ENCODE measurements at places on chromosomes 13 and 19. TPM values are rescaled to one million over a fixed set of nuclear protein-coding genes. Genes with fewer than 3 reads are reported as not detected.

The ACTMAP gene
- total RNA-seq = 1.4 TPM

The ATXN8OS gene
- total RNA-seq = not detected

The ZSWIM9 gene
- 1.7 TPM for total RNA-seq

The IGFL2 gene
- total RNA-seq = not detected

The MAG gene
- not detected for total RNA-seq

The LILRA6 gene
- total RNA-seq = not detected

The SIAH3 gene
- total RNA-seq = not detected
